ENCODE measurements at places on chromosomes 1 and 21.

DNA sequence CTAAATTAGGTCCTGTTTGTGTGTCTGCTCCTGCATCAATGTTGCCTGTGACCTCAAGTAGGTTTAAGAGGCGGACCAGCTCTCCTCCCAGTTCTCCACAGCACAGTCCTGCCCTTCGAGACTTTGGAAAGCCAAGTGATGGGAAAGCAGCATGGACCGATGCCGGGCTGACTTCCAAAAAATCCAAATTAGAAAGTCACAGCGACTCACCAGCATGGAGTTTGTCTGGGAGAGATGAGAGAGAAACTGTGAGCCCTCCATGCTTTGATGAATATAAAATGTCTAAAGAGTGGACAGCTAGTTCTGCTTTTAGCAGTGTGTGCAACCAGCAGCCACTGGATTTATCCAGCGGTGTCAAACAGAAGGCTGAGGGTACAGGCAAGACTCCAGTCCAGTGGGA, 79.9 kb downstream of the PRDM2 start:
- DNase-seq, result no peak

GRCh38 chr1:226545836-226546596, 2.5 kb upstream of the STUM start:
- no peak for DNase-seq

GRCh38 chr1:53930932-53931331, 14.6 kb downstream of the IFT25 start:
- no peak for DNase-seq

DNA sequence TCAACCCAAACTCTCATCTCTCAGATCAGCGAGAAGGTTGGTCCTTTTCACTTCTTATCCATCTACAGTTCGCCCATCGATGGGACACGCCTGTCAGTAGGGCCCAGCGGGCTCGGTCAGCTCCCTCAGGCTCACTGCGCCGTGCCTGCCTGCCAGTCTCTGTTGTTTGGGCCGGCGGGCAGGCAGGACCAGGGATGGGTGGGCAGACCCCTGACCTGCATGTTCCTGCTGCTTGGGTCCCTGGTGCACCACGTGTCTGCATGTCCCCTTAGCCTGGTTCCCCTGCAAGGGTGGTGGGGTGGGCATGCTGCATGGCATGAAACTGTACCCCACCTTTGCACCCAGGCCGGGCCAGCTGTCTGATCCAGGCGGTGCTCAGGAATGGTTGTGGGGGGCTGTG, 52.4 kb downstream of the PTPRF start:
- no peak for DNase-seq

DNA sequence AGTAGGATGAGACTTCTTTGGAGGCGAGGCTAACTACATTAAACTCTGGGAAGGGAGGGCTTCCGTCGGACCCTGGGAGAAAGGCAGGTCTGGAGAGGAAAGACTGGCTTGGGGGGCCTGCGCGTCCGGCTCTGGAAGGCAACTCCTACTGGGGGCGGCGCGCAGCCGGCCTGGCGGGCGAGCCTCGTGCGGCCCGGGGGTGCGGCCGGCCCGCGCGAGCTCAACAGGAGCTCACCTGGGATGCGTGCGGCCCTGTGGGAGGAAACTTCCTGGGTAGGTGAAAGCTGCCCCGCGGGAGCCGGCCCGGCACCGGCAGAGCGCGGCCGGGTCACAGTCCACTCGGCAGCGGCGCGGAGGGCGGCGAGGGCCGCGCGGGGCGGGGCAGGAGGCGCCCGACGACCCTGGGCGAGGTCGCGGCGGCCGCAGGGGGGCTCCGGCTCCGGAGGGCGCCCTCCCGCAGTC, 449 bp downstream of the EPS15 start:
- no peak for DNase-seq

DNA sequence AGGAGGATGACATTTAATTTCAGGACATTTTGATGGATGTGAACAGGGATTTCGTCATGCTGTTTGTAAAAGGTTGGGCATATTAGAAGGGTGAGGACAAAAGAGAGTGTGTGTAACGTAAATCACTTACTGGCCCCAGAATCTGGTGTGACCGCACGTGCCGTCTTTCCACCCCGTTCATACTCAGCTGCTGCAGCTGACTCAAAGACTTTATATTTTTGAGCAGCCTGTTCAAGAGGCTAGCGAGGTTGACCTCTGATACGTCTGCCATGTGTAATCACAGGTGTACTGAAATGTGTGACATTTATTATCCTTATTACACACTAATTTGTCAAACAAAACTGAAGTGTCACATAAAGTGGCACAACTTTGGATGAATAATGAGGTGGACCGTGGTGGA, 66.5 kb upstream of the ERRFI1 start:
- no peak for DNase-seq

DNA sequence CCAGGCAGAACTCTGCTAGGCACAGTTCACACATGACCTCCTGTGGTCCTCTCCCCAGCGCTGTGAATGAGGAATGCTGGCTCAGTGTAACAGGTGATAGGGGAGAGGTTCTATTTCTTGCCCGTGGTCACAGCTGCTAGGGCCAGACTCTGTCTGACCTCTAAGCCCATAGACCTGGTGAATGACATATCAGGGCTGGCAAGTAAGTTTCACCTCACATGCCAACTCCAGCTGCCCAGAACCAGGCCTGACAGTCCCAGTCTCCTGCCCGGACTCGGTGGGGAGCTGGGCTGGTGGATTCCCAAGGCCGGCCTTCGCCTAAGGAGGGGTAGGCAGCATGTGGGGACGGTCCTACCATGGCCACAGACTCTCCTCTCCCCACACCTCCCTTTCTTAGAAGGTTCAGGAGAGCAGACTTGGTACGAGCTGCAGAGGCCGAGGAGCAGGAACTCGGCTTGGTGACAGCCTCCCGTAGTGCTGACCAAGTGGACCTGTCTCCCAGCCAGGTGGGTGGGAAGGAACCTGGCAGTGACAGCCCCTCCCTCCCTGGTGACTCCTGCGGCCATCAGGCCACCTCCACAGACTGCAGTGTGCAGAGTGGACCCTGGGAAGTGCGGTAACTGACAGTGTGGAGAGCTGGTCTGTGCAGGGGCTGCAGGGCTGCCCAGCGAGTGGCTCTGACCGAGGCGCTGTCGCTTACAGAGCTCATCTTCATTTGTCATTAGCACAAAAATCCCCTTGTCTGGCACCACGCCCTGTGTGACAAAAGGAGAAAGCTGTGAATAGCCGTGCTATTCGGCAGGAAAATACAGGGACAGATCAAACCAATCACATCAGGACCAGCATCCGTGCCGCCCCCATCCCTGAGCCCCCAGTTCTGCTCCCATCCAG, 74.6 kb downstream of the SCCPDH start:
- no peak for DNase-seq

- DNase-seq, result no peak
Observed at GRCh38 chr21:33839167-33839716, 76.4 kb downstream of the ATP5PO start.

- no peak for DNase-seq
Observed at GRCh38 chr1:218633238-218633988, 288.3 kb downstream of the TGFB2 start.

DNA sequence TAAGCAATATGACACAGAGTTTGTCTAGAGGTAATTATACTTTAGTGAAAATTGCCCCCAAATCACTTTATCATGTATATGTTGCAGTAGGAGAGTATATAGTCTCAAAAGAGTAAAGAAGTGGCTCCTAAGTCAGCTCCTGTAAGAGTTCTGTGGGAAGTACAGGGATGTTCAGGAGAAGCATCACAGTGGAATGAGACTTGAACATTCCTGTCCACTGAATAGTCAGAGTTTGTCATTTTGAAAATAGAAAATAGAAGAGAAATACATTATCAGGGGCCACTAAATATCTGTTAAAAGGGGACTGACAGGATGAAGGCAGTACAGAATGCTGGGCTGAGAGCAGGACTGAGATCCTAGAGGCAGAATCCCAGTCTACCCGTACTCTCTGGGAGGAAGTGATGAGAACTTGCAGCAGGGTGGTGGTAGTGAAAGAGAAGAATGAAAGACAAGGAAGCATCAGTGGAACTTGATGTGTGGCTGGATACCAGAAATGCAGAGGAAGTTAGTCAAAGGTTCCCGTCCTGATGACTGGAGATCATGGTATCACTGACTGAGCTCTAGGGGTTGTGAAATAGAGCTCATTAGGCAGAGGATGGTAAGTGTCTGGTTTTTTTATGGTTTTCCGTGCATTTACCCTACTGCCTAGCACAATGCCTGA, 153.4 kb downstream of the FMN2 start:
- DNase-seq, result no peak

GRCh38 chr1:163410073-163410999, 88.6 kb downstream of the NUF2 start:
- no peak for DNase-seq

All from activated naive CD4-positive, alpha-beta T cell (primary cell).